CD4-positive, alpha-beta memory T cell (primary cell): ENCODE measurements at places on chromosomes 2 and 18.

DNA sequence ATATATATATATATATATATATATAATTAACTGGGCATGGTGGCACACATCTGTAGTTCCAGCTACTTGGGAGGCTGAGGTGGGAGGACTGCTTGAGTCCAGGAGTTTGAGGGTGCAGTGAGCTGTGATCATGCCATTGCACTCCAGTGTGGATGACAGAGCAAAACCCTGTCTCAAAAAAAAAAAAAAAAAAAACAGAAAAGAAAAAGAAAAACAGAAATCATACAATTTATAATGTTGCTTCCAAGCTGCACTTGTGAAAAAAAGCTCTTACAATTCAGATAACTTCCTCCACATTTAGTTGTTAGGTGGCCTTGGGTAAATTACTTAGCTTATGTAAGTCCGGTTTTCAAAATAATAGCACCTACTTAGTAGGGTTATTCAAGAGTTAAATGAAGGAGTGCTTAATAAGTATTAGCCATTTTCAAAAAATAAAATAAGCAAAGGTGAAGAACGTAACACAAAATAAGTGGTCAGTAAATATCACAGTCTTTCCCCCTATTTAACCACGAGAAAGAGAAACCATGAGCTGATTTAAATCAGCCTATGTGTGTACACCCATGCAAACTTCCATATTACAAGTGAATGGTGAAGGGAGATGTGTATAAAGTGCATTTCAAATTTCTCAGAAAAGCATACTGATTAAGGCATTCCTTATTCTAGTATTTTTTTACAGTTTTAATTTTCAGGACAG, 2.3 kb downstream of the WIPF1 start:
- DNase-seq, result no peak

- no peak for DNase-seq
These were observed 298.6 kb downstream of the CYP26B1 start for GRCh38 chr2:71849111-71849510.

DNA sequence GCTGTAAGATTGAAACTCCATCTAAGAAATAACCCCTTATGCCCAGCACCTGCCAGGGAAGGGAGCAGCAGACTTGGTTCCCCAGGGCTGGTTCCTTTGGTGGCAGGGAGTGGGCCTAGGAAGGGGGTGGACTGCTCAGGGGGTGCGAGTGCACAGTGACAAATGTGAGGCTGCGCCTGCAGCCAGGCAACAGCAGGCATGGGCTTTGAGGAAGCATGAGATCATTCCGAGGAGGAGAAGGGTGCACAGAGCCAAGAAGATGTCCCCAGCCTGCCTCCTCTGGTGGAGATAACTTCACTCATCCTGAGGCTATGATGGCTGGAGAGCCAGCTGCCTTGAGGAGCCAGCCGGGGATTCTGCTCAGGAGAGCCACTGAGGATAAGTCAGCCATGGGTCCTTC, 158.0 kb downstream of the CAPN13 start:
- DNase-seq, result no peak

DNA sequence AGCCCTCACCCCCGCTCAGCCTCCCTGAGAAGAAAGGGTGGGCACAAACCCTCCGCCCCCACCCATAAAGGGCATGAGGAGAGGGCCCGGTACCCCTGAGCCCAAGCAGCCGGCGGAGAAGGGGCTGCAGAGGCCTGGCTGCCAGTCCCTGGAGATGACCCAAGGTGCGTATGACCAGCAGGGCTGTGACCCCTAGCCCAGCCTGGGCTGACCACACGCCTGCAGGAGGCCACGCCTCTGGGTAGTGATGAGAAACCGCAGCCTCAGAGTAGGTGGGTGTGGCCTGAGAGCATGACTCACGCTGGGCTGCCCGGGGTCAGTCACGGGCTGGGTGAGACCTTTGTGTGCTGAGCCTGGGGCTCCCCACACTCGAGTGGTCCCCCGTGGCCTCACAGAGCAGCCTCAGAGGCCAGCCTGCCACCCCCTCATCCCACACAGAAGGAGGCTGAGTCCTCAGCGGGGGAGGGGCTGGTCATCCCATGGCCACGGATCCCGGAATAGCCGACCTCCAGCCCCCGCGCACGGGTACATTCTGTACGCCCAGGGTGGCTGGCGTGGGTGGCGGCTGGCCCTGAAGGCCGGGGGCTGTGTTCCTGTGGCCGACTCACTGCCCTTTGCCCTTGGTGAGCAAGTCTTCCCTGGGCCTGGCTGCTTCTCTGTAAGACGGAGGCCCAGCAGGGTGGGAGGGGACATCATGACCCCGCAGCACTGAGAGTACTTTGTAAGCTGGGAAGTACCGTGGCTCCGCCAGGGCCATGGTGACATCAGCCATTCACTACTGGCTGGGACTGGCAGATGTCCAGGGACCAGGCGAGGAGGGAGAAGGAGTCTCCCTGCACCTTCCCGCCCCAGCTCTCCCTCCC, 110.8 kb upstream of the OTOS start:
- no peak for DNase-seq

DNA sequence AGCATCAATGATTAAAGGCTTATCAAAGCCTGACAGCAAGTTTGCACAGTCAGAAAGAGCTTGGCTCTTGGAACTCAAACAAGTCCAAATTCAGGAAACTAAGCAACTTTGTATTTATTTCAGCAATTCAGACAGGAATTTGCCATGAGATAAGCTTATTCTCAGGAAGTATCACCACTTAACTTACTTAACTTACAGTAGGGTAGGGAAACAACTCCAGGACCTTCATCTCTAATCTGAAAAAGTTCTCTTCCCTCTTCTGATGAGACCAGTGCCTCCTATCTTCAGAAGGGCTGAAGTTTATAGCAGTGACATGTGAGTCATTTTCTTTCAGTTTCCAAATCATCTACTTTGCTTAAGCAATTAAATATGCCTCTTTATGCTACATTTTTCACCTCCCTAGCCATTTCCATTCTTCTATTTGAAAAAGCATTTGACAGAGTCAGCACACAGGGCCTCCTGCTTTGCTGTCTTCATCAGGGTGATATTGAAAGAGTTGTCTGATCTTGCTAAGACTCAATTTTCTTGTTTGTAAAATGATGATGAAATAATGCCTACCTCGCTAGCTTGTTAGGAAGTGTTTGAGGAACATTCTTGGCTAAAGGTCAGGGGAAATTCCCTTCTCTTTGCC, 389.5 kb downstream of the RND3 start:
- no peak for DNase-seq

DNA sequence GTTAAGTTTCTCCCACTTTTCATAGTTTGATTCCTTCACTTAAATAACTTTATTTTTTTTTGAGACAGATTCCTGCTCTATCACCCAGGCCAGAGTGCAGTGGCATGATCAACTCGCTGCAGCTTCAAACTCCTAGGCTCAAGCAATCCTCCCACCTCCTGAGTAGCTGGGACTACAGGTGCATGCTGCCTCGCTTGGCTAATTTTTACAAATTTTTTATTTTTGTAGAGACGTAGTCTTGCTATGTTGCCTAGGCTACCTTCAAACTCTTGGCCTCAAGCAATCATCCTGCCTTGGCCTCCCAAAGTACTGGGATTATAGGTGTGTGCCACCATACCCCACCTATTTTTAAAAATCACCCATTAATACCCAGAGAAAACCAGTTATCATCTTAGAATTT, 14.2 kb upstream of the WIPF1 start:
- DNase-seq, result no peak

DNA sequence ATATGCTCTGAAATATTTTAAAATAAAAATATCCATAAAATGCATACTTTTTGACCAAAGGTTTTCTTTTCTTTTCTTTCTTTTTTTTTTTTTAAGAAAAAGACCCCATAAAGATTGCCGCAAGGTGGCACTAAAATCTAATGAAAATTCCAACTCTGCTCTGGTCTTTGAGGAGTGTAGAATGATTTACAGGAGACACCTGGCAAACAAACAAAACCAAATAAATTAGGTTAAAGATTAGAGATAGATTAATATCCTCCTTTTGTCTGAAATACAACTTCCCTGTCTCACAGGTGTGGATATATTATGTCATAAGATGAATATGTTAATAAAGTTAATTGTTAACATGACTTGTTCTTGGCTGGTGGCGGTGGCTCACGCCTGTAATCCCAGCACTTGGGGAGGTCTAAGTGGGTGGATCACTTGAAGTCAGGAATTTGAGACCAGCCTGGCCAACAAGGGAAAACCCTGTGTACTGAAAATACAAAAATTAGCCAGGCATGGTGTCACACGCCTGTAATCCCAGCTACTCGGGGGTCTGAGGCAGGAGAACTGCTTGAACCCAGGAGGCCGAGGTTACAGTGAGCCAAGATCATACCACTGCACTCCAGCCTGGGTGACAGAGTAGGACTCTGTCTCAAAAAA, 3.5 kb upstream of the RHOB start:
- peak; percentile 35 for DNase-seq

GRCh38 chr18:65423776-65424175, 327.0 kb upstream of the CDH7 start:
- no peak for DNase-seq

GRCh38 chr2:37585295-37585908, 86.0 kb downstream of the CDC42EP3 start:
- peak; percentile 14 for DNase-seq

GRCh38 chr2:26607698-26608097, 33.5 kb downstream of the CIB4 start:
- no peak for DNase-seq

- no peak for DNase-seq
These were observed 203.7 kb upstream of the ITGA4 start for GRCh38 chr2:181253438-181253837.

DNA sequence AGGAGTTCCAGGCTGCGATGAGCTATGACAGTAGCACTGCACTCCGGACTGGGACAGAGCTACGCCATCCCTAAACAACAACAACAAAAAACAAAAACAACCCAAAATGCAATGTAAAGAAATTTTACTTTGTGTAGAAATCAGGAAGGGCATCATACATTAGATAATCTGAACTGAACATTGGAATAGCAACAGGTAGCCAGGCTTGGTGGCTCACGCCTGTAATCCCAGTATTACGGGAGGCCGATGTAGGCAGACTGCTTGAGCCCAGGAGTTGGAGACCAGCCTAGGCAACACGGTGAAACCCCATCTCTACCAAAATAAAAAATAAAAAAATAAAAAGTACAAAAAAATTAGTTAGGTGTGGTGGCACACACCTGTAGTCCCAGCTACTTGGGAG, 2.1 kb upstream of the PNO1 start:
- DNase-seq, result no peak

- no peak for DNase-seq
These were observed 40.6 kb downstream of the LCLAT1 start for GRCh38 chr2:30487603-30488002.

DNA sequence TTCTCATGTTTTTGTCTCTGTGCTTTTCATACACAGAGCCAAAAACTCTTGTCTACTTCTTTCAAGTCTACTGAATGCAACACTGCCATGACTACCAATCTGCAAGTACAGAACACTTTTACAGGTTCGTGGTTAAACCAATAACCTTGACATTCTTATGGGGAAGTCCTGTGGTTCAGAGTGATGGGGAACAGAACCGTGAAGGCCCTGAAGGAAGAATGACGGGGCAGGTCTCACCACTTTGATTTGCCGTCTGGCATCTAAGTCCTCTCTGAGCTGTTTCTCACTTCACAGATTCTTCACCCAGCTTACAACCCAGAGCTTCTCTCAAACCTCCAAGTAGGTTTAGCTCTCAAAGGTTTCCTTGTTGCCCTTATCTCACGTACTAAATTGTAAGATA, 117.5 kb upstream of the SNTG2 start:
- no peak for DNase-seq

DNA sequence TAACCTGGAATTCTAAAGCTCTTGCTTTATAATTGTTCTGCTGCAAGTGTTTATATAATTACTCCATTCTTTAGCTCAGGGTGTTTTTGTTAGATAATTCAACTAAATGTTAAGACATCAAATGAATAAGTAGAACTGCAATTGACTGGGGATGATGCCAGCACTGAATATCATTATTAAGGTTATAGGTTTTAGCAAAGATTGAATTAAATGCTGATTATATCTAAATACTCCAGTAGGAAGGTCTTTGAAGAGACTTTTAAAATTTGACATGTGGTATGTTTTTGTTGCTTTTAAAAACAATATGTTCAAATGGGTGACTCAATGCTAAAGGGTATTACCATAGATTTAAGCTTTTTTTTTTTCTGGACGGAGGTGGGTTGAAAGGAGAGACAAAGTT, 170.1 kb upstream of the THUMPD2 start:
- no peak for DNase-seq

DNA sequence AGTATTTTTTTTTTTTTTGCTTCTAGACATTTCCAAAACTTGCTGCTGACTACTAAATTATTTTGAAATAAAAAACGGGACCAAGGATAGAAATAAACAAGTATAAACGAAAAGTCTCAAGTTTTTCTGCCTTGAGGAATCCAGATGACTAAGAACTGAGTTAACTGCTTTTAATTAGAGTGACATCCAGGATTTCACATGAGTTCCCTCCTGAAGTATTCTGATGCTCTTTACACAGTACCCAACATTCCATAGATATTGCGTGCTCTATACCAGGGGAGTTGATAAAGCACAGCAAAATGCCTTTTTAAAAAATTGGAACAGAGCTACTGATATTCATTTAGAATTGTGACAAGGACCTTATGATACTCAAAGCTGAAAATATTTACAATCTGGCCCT, 618.0 kb downstream of the CCDC85A start:
- DNase-seq, result no peak

GRCh38 chr2:146366276-146366675, 1478.6 kb upstream of the ACVR2A start:
- DNase-seq, result no peak

GRCh38 chr2:230564805-230565779, 147.6 kb upstream of the CAB39 start:
- no peak for DNase-seq

- DNase-seq, result no peak
These were observed 32.1 kb upstream of the TTC39C start for GRCh38 chr18:23982155-23983079.

DNA sequence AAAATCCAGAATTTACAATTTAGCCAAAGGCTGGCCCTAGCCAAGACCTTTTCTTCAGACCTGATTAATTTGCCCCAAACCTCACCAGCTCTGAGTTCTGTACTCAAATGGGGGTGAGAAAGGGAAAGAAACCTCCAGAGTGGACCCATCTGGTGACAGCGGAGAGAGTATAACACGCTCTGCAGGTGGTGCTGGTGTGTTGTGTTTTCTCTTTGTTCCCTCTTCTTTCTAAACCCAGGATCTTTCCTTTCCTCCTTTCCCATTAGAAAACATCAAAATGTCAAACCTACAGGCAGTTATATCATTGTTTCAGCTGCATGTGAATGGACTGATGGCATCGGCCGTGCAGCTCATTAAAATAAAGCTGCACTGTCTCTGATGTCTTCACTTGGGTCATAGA, 253.2 kb upstream of the SP5 start:
- no peak for DNase-seq

DNA sequence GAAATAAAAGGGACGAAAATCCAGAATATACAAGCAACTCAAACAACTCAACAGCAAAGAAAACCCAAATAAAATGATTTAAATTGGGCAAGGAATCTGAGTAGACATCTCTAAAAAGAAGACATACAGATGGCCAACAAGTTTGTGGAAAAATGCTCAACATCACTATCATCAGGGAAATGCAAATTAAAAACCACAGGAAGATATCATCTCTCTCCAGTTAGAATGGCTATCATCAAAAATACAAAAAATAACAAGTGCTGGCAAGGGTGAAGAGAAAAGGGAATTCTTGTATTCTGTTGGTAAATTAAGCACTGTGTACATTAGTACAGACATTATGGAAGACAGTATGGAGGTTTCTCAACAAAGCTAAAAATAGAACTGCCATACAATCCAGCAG, 80.0 kb downstream of the RAB31 start:
- no peak for DNase-seq
